Activated CD4-positive, alpha-beta T cell treated with anti-CD3 and anti-CD28 coated beads, Interleukin-2, amount 10 ng/mL, durations not matched to agents 7 days and 5 days (primary cell): ENCODE measurements at places on chromosomes 13 and 19.

DNA sequence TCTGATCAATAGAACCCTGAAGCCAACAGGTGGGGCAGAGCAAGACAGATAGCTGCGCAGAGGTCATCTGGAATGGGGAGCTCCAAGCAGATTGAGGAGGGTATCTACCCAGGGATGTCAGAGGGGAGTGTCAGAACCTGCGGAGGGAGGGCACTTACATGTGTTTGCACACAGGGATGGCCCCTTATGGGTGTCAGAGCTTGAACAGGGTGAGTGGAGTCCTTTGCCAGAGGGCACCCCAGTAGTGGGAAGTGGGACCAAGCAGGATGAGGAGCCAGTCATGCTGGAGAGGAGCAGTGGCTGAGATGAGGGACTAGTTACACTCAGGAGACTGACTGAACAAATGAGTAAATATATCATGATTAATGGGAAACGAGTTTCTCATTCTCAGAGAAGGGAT lies 17.0 kb upstream of the SIGLEC14 start:
- DNase-seq = no peak

DNA sequence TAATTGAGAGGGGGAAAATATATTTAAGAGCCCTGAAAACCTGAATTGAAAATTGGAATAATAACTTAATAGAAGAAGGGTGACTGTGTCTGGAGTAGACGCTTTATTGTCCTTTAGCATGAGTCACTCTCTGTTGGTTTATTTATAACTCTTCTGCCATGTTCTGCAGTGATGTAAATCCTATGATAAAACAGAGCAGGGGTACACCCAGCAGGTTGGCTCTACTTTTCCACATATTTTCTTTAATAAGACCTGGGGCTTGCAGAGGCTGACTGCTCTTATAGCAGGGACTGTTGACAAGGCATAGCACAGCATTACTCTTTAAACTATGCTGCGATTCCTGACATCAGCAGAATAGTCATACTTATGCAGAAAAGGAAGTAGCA lies 389.9 kb upstream of the PCDH9 start:
- no peak for DNase-seq

DNA sequence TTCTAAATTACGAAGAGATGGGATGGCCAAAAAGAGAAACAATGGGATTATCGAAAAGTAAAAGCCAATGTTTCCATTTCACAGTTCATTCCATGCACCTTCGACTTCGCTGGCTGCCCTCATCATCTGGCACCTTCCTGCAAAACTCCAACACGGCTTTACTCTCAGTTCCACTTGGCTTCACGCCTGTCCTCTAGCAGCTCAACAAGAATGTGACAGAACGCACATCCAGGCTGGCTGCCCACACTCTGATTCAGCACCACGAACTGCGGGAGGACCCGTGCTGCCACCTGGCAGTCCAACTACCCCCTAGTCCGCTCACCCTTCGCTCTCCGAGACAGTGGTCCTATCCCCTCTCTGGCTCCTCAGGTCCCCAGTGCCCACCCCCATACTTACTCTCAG lies 11.7 kb downstream of the ATP7B start:
- no peak for DNase-seq

DNA sequence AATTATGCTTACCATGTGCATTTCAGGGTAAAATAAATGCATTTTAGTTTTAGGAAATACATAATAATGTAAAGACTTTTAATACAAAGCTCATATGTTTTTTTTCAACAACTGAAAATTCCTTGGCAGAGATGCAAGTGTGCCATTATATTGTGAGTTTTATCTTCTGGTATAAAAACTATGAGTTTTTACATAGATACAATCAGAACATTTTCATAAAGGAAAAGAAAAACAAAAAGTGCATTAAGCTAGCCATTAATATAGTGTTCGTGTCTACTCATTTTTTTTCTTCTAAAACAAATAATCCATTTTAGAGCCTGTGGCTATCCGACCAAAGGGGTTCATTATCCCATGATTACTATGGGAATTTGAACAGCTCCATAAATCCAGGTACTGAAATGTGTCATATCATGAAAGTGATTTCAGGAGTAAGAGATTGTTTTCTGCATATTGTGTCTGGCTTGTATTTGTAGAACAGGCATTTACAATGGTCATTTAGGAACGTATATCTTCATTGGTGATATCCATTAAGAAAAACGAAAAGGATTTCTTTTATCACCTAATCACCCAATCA lies 236.9 kb upstream of the SLC10A2 start:
- no peak for DNase-seq

DNA sequence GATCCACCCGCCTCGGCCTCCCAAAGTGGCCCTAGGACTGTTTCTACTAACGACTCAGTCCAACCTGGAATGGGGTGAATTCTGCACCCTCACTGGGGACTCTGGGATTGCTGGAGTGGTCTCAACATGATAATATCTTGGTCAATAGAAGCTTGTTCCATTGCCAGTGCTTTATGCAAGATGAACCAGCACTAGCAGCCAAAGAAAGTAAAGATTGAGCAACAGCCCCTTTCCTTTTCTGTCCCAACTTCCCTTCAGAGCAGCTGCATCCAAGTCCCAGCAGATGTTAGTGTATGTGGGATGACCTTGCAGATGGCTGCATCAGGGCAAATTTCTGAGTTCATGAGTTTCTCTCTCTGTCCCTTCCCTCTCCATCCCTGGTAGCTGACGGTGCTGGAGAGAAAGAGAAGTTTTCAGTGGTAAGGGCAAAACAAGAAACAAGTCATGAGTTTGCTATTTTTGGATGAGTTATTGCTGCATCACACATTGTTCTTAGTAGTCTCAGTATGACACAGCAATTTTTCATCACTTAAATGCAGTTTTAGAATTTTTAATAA lies 183.6 kb upstream of the EDNRB start:
- no peak for DNase-seq
